ENCODE measurements at places on chromosomes 12 and 14. TPM values are rescaled to one million over a fixed set of nuclear protein-coding genes. Genes with fewer than 3 reads are reported as not detected.

- no peak overlapping the region for H3K27ac ChIP-seq
- no peak for DNase-seq
- H3K4me1 ChIP-seq = no peaks in the 10 kb centered on the region
These were observed 474.6 kb downstream of the ETNK1 start for GRCh38 chr12:23099604-23100003.

- DNase-seq = no peak
- H3K27ac ChIP-seq = no peak overlapping the region
- H3K27me3 ChIP-seq = no peaks in the 10 kb centered on the region
- no peaks in the 10 kb centered on the region for H3K36me3 ChIP-seq
These were observed 255.6 kb upstream of the GRIP1 start for GRCh38 chr12:66934302-66935062.

TARBP2 gene
- 19.2 TPM for total RNA-seq

DNA sequence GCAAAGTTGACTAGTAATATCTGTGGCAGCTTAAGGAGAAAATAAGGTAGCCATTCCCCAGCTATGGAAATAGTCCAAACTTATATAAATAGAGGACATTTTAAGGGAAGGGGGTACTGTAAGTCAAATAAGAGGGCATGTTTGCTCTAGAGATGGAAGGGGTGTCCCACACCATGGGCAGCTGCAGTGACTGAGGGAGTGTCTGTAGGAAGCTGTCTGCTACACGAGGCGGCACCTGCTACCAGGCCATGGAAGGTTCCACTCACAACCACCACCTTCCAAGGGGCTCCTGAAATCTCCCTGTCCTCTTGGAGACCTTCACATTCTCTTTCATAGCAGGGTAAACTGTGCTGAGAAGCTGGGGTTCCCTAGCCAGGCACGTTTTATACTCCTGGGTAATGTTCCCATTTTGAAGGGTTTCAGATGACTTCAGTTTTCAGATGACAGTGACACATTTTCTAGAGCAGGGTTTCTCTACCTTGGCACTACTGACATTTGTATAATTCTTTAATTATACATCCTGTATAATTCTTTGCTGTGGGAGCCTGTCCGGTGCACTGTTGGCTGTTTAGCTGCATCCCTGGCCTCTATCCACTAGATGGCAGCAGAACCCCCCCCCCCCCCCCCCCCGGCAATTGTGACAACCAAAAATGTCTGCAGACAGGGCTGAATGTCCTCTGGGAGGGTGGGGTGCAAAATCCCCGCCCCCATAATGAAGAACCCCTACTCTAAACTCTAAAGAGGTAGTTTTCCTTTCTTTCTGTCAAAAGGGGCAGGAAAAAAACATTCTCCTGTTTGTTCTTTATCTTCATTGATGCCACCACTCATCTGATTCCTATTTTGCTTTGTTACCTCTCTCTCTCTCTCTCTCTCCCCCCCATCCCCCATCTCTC, 11.6 kb upstream of the SMCO2 start:
- H3K27me3 ChIP-seq = no peaks in the 10 kb centered on the region
- no peak for DNase-seq
- peaks cover 4% of the 10 kb centered on the region for H3K4me1 ChIP-seq
- H3K4me3 ChIP-seq = no peak overlapping the region
- no peaks in the 10 kb centered on the region for H3K36me3 ChIP-seq

- DNase-seq = no peak
- H3K27ac ChIP-seq = no peak overlapping the region
- no peaks in the 10 kb centered on the region for H3K36me3 ChIP-seq
- H3K27me3 ChIP-seq = no peaks in the 10 kb centered on the region
- H3K4me3 ChIP-seq = no peak overlapping the region
These were observed 96.7 kb upstream of the PPP4R3A start for GRCh38 chr14:91606851-91607250.

GPR162 gene
- total RNA-seq = 7.6 TPM

DNA sequence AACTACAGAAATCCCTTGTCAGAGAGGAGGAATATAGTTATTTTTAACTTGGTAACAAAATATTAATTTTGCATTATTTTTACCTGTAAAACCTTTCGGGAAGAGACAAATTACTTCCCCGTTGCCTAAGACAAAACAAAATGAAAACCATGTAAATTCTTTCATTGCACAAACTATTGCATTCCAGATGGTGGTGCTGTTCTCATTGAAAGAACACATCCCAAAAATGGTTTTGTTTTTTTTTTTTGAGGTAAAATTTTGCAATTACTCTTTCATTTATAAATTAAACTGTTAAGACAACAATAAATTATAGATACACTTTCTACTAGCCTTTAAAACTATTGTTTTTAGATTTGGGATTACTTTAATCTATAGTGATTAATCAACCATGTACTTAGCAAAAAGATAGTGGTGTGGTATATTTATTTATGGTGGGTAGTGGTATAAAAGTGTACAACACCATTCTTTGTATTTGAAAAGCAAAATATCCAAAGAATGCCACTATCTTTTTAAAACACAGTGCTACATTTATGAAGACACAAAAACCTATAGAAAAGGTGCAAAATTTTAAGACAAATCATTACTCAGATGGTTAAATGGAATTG, 115.5 kb downstream of the SLC38A1 start:
- peaks cover 1% of the 10 kb centered on the region for H3K4me1 ChIP-seq
- DNase-seq = no peak
- no peaks in the 10 kb centered on the region for H3K36me3 ChIP-seq
- no peaks in the 10 kb centered on the region for H3K27me3 ChIP-seq

SDR9C7 gene
- total RNA-seq = 0.25 TPM

GRCh38 chr12:69610126-69610525, 581 bp downstream of the LRRC10 start:
- no peaks in the 10 kb centered on the region for H3K4me1 ChIP-seq
- no peaks in the 10 kb centered on the region for H3K36me3 ChIP-seq
- H3K27me3 ChIP-seq = no peaks in the 10 kb centered on the region

Data from ovary (tissue), 10 donors.